ENCODE measurements at places on chromosomes 16 and 17. TPM values are rescaled to one million over a fixed set of nuclear protein-coding genes. Genes with fewer than 3 reads are reported as not detected.

The NUDT16L1 gene
- total RNA-seq = 21.1 TPM

The DEXI gene
- total RNA-seq = 44.0 TPM

The IL17C gene
- total RNA-seq = not detected

The HS3ST6 gene
- 1.3 TPM for total RNA-seq

The DYNC1LI2 gene
- total RNA-seq = 57.9 TPM

The ASPA gene
- not detected for total RNA-seq

The SEPTIN12 gene
- total RNA-seq = not detected

The FBXW10 gene
- total RNA-seq = 1.4 TPM

The SCIMP gene
- total RNA-seq = not detected

The CDH5 gene
- total RNA-seq = 0.22 TPM

The TMEM231 gene
- total RNA-seq = 7.4 TPM

The JPH3 gene
- total RNA-seq = 1.7 TPM

The AGRP gene
- not detected for total RNA-seq

The TBC1D3D gene
- total RNA-seq = not detected

The KRT14 gene
- 0.08 TPM for total RNA-seq

The HOXB4 gene
- 0.13 TPM for total RNA-seq

The KRTAP4-6 gene
- total RNA-seq = not detected

The HOXB1 gene
- not detected for total RNA-seq

The HSD17B1 gene
- 1.1 TPM for total RNA-seq

The EPX gene
- not detected for total RNA-seq

The ATAD5 gene
- 6.0 TPM for total RNA-seq

The AOC3 gene
- total RNA-seq = 0.86 TPM

The SALL1 gene
- 0.36 TPM for total RNA-seq

The ADAMTS18 gene
- total RNA-seq = 0.01 TPM

The BCL6B gene
- not detected for total RNA-seq

The SECTM1 gene
- 2.5 TPM for total RNA-seq

The KRT31 gene
- total RNA-seq = not detected

The SLFN14 gene
- total RNA-seq = not detected

The TAT gene
- not detected for total RNA-seq

The MSLN gene
- 2.8 TPM for total RNA-seq

The SHBG gene
- 0.43 TPM for total RNA-seq

The TMEM100 gene
- 0.07 TPM for total RNA-seq

The GPR142 gene
- total RNA-seq = not detected

The GSE1 gene
- 26.1 TPM for total RNA-seq

The CCL3 gene
- not detected for total RNA-seq

The TNFRSF13B gene
- not detected for total RNA-seq

The TBC1D3C gene
- not detected for total RNA-seq

The AURKB gene
- total RNA-seq = 146 TPM

The MARVELD3 gene
- total RNA-seq = 0.22 TPM

The HMOX2 gene
- 71.9 TPM for total RNA-seq

The TBX21 gene
- 0.06 TPM for total RNA-seq

The DNAI2 gene
- total RNA-seq = not detected

The ELAC2 gene
- 107 TPM for total RNA-seq

All from A549 treated with dexamethasone at 1 μM for 4 hours (cell line).